Smooth muscle cell of the coronary artery (primary cell): ENCODE measurements at places on chromosomes 7 and 10. TPM values are rescaled to one million over a fixed set of nuclear protein-coding genes. Genes with fewer than 3 reads are reported as not detected.

EMX2 gene
- 0.08 and 4.1 TPM in 2 replicates for total RNA-seq

ZNF239 gene
- 3.7 and 6.9 TPM in 2 replicates for total RNA-seq

SHOC2 gene
- 37.9 and 76.2 TPM in 2 replicates for total RNA-seq

SFTPA1 gene
- not detected in 2 replicates for total RNA-seq

NEBL gene
- 0.12 and 0.90 TPM in 2 replicates for total RNA-seq

LSM5 gene
- 13.5 and 16.8 TPM in 2 replicates for total RNA-seq

NRP1 gene
- total RNA-seq = 185 and 332 TPM in 2 replicates

FAM107B gene
- 8.0 and 23.0 TPM in 2 replicates for total RNA-seq

TFR2 gene
- total RNA-seq = under 0.01 and 0.08 TPM in 2 replicates

GAD2 gene
- total RNA-seq = not detected in 2 replicates

ATP6V0A4 gene
- 0.08 TPM in 1 of 2 replicates, not detected in the other for total RNA-seq

C10orf71 gene
- not detected in 2 replicates for total RNA-seq

POLR2J2 gene
- 1.9 and 2.0 TPM in 2 replicates for total RNA-seq

ACHE gene
- 0.38 TPM in 1 of 2 replicates, not detected in the other for total RNA-seq

UNC5B gene
- total RNA-seq = 11.2 and 39.1 TPM in 2 replicates
